ENCODE measurements at places on chromosomes 1 and 21. TPM values are rescaled to one million over a fixed set of nuclear protein-coding genes. Genes with fewer than 3 reads are reported as not detected.

NOS1AP gene
- total RNA-seq: 4.9 TPM

PIGC gene
- total RNA-seq: 28.1 TPM

EFCAB14 gene
- 11.0 TPM for total RNA-seq

SLFNL1 gene
- 0.82 TPM for total RNA-seq

PLEKHG5 gene
- 24.9 TPM for total RNA-seq

PLEKHA6 gene
- total RNA-seq: 11.0 TPM

PRAMEF4 gene
- not detected for total RNA-seq

KLF17 gene
- under 0.01 TPM for total RNA-seq

FAM177B gene
- not detected for total RNA-seq

CFAP45 gene
- total RNA-seq: under 0.01 TPM

RGS4 gene
- total RNA-seq: 7.3 TPM

GBP4 gene
- total RNA-seq: 0.82 TPM

LCE2C gene
- not detected for total RNA-seq

RIPPLY3 gene
- total RNA-seq: not detected

SEC16B gene
- not detected for total RNA-seq

RSBN1 gene
- total RNA-seq: 66.0 TPM

PLA2G4A gene
- 1.2 TPM for total RNA-seq

C8B gene
- total RNA-seq: not detected

PRAMEF2 gene
- total RNA-seq: not detected

KCNQ4 gene
- total RNA-seq: 1.2 TPM

CFHR3 gene
- not detected for total RNA-seq

AGMAT gene
- total RNA-seq: 0.82 TPM

MROH7 gene
- 0.82 TPM for total RNA-seq
